ENCODE measurements at places on chromosomes 7 and 10. TPM values are rescaled to one million over a fixed set of nuclear protein-coding genes. Genes with fewer than 3 reads are reported as not detected.

The OR2A12 gene
- not detected for total RNA-seq

- DNase-seq = no peak
Observed at GRCh38 chr7:7417851-7418250, 117.8 kb downstream of the COL28A1 start.

The PLAC9 gene
- 19.2 TPM for total RNA-seq

GRCh38 chr10:31625566-31625965 lies 303.1 kb downstream of the ARHGAP12 start:
- DNase-seq = no peak

GRCh38 chr7:45253368-45253767 lies 95.8 kb downstream of the RAMP3 start:
- no peak for DNase-seq

The ZYX gene
- total RNA-seq = 47.4 TPM

DNA sequence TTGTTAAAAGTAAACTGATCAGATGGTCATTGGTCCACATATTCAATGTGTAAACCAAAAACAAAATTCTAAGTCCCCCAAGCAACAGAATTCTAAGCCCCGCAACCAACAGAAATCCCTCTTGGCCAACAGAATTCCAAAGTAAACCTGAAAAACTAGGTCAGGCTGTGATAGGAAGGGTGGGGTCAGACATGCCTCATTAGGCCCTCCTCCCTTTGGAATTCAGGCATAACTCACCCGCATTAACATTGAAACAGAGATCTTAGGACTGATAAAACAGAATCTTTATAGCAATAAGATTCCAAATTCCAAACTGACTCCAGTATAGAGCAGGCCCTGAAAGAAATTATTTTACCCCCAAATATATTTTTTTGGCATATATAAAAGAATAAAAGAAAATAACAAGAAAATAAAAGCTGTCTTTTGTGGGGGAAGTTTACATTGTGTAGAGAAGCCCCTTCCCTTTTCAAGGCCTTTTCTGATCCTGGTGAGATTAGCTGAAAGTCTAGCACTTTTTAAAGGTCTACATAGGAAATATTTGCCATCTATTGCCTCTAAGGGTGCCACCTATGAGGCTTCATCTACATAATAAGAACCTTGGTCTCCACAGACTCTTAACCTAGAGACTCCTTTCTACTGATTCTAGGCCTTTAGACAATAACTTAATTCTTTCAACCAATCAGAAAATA lies 30.5 kb downstream of the GNAT3 start:
- DNase-seq = peak; percentile 22

- DNase-seq = peak; percentile 94
Observed at GRCh38 chr7:155269766-155270585, 27.7 kb upstream of the INSIG1 start.

The AGFG2 gene
- 9.4 TPM for total RNA-seq

DNA sequence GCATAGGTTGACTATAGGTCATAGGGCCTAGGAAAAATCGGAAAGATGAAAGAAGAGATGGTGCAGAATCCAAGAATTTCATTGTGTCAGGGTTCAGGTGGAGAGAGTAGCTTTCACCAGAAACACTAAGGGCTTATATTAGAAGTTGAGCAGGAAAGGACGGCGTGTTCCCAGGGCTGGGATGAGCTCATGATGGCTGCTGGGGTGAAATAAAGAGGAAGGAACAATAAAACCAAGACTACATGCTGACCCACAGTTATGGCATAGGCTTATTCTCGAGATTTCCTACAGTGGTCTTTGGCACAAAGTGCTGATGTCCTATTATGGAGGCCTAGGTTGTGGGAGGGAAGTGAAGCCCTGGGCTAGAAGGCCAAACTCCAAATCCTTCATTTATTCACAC lies 195.8 kb downstream of the PTEN start:
- no peak for DNase-seq

The SPDYE16 gene
- 0.36 TPM for total RNA-seq

DNA sequence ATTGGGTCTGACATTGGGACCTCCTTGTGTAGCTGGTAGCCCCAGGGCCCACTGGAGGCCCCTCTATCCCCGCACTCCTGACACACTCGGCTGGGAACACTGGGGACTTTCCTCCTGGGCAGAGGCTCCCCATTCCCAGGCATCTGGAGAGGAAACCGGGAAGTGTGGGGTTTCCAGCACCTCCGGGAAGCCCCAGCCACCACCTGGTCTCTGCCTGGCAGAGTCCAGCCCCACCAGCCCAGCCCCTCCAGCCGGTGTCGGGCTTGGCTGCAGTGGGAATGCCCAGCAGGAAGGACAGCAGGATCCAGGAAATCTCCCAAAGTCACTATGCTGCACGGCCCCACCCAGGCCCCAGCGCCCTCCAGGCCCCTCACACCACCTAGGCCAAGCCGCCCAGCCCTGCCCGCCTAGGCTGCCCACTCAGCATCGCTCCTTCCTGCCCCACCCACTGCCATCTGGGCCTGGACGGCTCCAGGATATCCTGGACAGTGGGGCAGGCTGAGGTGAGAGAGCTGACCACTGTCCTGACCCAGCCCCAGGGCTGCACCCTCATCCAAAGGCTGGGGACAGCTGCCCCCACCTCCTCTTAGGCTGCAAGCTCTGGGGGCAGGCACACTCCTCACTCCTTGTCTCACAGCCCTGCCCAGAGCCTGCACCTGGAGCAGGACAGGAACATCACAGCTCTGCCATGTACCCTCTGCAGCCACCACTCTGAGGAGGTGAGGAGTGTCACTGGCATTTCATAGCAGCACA lies 11.8 kb downstream of the RASGEF1A start:
- peak; percentile 85 for DNase-seq

The ZNF22 gene
- 14.4 TPM for total RNA-seq

GRCh38 chr10:12201543-12201942 lies 5.6 kb downstream of the CDC123 start:
- no peak for DNase-seq

DNA sequence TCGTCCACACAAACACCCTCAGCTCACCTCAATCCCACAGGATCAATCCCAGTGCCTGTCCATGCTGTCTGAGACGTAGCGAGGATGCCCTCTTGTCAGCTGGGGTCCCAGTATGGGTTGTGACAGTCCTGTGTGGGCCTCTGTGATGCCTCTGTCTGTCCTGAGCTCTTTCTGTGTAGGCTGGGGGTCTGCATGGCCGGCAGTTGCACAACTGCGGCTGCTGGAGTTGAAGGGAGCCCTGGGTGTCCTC lies 12.4 kb downstream of the ANTXRL start:
- no peak for DNase-seq

The GOLGA7B gene
- not detected for total RNA-seq

The PLXDC2 gene
- total RNA-seq = 86.9 TPM

The ZC3HAV1L gene
- total RNA-seq = 17.1 TPM

GRCh38 chr7:158121441-158122045 lies 466.1 kb downstream of the PTPRN2 start:
- DNase-seq = peak; percentile 19

The MEIG1 gene
- 1.2 TPM for total RNA-seq

GRCh38 chr10:122014652-122015248 lies 25.8 kb downstream of the TACC2 start:
- DNase-seq = no peak

DNA sequence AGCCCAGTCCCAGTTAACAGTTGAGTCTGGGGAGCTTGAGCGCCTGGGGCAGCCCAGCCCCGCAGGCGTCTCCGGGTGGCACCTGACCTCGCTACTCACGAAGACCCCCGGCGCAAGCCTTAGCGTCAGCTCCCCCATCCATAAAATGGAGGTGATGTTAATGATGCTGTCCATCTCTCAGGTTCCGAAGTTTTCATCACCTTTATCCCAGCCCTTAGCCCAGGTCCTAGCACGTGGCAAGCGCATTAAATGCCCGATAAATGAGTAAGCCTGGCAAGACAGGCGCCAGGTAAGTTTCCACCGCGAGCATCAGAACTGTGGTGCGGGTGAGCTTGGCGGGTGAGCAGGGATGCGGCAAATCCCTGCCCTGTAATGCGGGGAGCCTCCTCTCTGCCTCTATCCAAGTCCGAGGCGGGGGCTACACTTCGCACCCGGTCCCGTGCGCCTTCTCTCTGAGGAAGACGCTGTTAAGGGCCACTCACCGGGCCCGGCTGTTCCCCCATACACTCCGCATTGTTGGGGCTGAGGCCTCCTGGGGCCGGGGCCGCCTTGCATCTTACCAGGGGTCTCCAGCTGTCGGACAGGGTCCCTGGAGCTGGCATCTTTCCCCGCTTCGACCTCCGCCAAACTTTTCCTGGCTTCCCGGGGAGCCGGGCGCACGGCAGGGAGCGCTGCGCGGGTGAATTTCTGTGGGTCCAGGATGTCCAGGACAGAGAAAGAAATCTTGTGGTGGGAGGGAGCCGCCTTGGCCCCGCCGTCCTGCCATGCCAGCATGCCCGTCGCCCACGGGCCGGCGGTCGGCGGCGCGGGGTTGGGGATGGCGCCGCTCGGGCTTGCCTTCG lies 444 bp downstream of the NKX1-2 start:
- peak; percentile 79 for DNase-seq

- no peak for DNase-seq
Observed at GRCh38 chr7:69173846-69174245, 424.4 kb upstream of the AUTS2 start.

DNA sequence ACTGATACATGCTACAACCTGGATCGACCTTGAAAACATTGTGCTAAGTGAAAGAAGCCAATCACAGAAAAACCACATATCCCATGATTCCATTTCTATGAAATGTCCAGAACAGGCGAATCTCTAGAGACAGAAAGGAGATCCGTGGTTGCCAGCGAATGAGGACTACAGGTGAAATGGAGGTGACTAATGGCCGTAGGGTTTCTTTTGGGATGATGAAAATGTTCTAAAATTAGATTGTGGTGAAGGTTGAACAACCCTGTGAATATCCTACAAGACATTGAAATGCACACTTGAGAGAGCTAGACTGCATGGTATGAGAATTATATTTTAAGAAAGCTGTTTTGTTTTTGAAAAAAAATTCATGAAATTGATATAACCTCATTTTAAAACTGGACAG lies 188.5 kb upstream of the PLXNA4 start:
- DNase-seq = no peak

The EPO gene
- total RNA-seq = not detected

The INA gene
- total RNA-seq = 0.29 TPM

The ERCC6 gene
- 54.3 TPM for total RNA-seq

The UTF1 gene
- total RNA-seq = not detected

The SYT15 gene
- under 0.01 TPM for total RNA-seq

The RBP3 gene
- total RNA-seq = not detected

The LRRC17 gene
- 12.3 TPM for total RNA-seq

GRCh38 chr10:70362328-70362727 lies 20.1 kb downstream of the LRRC20 start:
- no peak for DNase-seq

- DNase-seq = no peak
Observed at GRCh38 chr7:35768346-35768745, 32.5 kb upstream of the SEPTIN7 start.

GRCh38 chr7:123655614-123656013 lies at the start of gene LMOD2:
Gene LMOD2, plus strand, starts transcription at chr7:123655866. Its CDS starts 98 bp downstream, at chr7:123655964.
- no peak for DNase-seq

- DNase-seq = peak; percentile 88
Observed at GRCh38 chr7:28755255-28755654, 202.9 kb downstream of the TRIL start.

GRCh38 chr7:16934722-16935340 lies 53.0 kb upstream of the AGR3 start:
- DNase-seq = no peak

The MOGAT3 gene
- total RNA-seq = not detected

The IL15RA gene
- total RNA-seq = 1.2 TPM

GRCh38 chr10:86662186-86663045 lies 5.9 kb upstream of the LDB3 start:
- peak; percentile 58 for DNase-seq

The NOM1 gene
- 17.1 TPM for total RNA-seq

DNA sequence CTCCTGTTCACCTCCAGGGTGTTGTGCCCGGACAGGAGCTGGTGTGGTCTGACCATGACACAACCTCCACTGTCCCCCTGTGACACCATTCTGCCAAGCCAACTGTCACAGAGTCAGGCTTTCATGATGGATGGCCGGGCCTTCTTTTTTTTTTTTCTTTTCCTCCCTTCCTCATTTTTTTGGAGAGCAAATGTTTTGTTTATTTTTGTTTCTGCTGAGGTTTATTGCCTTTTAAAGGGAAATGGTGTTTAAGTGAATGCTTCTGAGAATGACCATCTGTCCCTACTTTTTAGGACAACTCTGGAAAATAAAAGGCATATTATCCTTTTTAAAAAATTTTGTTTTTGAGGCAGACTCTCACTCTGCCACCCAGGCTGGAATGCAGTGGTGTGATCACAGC lies 115.1 kb upstream of the NPS start:
- DNase-seq = no peak

- DNase-seq = peak; percentile 61
Observed at GRCh38 chr7:25244254-25245033, 16.2 kb upstream of the NPVF start.

- DNase-seq = no peak
Observed at GRCh38 chr10:48266528-48266927, 8.0 kb downstream of the FRMPD2 start.

DNA sequence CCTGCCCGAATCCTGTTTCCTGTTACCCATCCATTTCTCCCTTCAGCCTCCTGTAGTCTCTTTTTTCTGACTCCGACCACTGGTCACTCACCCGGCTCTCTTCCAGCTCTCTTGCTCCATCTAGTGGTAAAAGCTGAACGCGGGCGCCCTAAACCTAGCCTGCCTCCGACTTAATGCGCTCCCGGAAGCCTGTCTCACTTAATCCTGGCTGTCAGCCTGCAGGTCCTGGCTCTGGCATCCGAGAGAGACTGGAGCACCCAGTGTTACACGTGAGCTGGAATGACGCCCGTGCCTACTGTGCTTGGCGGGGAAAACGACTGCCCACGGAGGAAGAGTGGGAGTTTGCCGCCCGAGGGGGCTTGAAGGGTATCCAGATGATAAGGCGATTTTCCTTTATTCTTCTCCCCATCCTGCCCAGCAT lies 10.3 kb downstream of the SUMF2 start:
- peak; percentile 89 for DNase-seq

- DNase-seq = peak; percentile 25
Observed at GRCh38 chr7:99489235-99489634, 10.8 kb downstream of the ZNF394 start.

The ELAPOR2 gene
- 4.0 TPM for total RNA-seq

DNA sequence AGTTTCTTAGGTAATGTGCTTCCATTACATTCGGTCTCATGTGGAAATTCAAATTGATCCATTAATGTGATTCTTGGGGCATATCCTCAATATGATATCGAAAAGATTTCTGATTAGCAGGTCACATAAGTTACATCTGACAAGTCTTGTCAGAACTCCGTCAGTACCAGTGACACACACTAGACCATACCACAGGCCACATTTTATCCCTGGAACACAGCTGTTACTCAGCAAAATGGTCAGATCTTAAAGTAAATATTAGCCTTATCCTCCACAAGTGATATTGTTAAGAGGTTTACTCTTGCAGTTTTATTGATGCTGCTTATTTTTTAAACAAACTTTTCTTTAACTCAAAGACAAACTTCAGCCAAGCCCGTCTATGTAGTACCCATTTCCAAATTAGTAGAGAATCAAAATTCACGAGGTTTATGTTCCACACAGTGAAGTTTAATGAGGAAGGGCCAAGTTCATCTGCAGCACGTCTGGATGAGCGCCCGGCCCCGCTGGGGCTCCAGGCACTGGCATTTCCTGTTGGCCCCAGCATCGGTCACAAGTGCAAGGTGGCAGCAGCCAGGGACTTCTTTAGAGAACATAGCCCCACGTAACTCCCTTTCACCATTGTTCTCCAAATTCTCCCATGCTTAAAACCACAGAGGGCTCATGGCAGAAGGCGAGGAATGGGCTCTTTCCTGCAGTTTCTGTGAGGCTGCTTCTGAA lies 132.2 kb downstream of the VIPR2 start:
- DNase-seq = peak; percentile 74

- DNase-seq = no peak
Observed at GRCh38 chr7:90201500-90202195, 9.9 kb upstream of the STEAP2 start.
